ENCODE measurements at places on chromosomes 12 and 14. TPM values are rescaled to one million over a fixed set of nuclear protein-coding genes. Genes with fewer than 3 reads are reported as not detected.
A peak's percentile ranks its signal among the peaks of the same experiment; 100 is the strongest.

The TRHDE gene
- total RNA-seq, result 16.7 TPM

The GLT1D1 gene
- total RNA-seq, result 4.4 TPM

The CDKL1 gene
- 3.4 TPM for total RNA-seq

The FAM222A gene
- total RNA-seq, result 18.1 TPM

The GSG1 gene
- not detected for total RNA-seq

The DHH gene
- 1.2 TPM for total RNA-seq

The EIF2S1 gene
- 68.2 TPM for total RNA-seq

The CLEC7A gene
- total RNA-seq, result not detected

DNA sequence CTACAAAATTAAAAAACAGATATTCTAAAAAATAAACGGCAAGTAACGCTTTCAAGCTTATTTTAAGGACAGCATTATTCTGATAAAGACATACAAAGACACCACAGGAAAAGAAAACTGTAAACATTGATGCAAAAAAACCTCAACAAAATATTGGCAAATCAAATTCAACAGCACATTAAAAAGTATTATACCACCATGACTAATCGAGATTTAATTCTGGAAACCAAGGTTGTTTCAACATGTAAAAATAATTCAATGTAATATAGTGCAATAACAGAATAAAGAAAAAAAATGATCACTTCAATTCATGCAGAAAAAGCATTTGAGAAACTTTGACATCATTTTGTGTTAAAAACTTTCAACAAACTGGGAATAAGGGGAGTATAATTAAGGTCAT is 1323.2 kb downstream of the FSCB start:
- H3K36me3 ChIP-seq, result no peaks in the 10 kb centered on the region
- no peak for DNase-seq
- no peaks in the 10 kb centered on the region for H3K4me1 ChIP-seq
- H3K4me3 ChIP-seq, result no peak overlapping the region
- no peak overlapping the region for H3K27ac ChIP-seq

DNA sequence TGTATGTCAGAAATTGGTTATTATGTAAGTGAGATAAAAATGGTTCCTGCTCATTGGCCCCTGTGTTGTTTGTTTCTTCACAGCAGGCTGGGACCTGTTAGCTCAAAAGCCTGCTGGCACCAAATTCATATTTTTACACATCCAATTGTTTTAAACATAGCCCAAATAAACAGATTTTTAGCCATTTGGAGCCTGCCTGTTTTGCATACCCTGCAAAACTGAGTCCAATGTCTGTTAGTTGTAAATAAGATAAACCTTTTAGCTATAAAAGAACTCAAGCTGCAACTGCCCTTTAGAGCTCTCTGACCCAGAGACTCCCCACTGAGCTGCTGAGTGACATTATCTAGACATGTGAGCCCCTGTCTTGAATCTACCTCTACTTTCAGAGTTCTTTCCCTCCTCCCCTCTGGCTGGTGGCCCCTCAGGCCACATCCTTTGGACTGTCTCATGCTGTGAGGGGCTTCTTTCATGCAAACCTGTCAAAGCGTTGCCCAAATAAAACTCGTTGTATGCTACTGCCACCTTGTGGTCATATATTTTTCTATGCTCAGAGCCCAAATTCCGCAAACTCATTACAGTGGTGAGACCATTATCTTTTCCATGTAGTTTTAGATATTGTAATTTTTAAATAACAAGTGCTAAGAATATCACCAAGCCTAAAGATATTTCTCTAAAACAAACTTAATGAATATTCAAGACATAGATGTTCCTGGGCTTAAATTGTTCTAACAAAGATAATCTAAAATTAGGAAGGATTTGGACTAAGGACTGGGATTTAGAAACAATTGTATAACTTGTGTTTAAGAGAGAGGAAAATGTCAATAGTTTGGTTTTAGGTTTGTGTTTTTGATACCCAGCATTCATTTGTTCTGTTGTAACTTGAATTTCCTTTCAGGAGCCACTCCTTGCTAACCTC is 337.9 kb downstream of the AACS start:
- peaks cover 4% of the 10 kb centered on the region for H3K27me3 ChIP-seq
- peak overlapping the region; percentile 28 for H3K4me3 ChIP-seq
- no peak overlapping the region for H3K27ac ChIP-seq

- no peak overlapping the region for H3K4me3 ChIP-seq
- DNase-seq, result no peak
- H3K36me3 ChIP-seq, result peaks cover 11% of the 10 kb centered on the region
- no peak overlapping the region for H3K27ac ChIP-seq
- peaks cover 2% of the 10 kb centered on the region for H3K27me3 ChIP-seq
- H3K4me1 ChIP-seq, result no peaks in the 10 kb centered on the region
These were observed 24.5 kb downstream of the FZD10 start for GRCh38 chr12:130186651-130187268.

GRCh38 chr14:71554959-71555612 is 377.1 kb upstream of the RGS6 start:
- H3K4me1 ChIP-seq, result peaks cover 8% of the 10 kb centered on the region
- H3K36me3 ChIP-seq, result no peaks in the 10 kb centered on the region
- H3K27me3 ChIP-seq, result peaks cover 3% of the 10 kb centered on the region
- H3K4me3 ChIP-seq, result no peak overlapping the region
- no peak overlapping the region for H3K27ac ChIP-seq

- no peak overlapping the region for H3K4me3 ChIP-seq
- DNase-seq, result no peak
- H3K27me3 ChIP-seq, result peaks cover 3% of the 10 kb centered on the region
- H3K36me3 ChIP-seq, result no peaks in the 10 kb centered on the region
- peak overlapping the region; percentile 56 for H3K27ac ChIP-seq
These were observed 91.8 kb downstream of the EML1 start for GRCh38 chr14:99884834-99885648.

GRCh38 chr14:96805956-96806355 is 8.8 kb downstream of the VRK1 start:
- no peak for DNase-seq
- no peak overlapping the region for H3K4me3 ChIP-seq
- no peaks in the 10 kb centered on the region for H3K36me3 ChIP-seq
- H3K4me1 ChIP-seq, result peaks cover 49% of the 10 kb centered on the region

DNA sequence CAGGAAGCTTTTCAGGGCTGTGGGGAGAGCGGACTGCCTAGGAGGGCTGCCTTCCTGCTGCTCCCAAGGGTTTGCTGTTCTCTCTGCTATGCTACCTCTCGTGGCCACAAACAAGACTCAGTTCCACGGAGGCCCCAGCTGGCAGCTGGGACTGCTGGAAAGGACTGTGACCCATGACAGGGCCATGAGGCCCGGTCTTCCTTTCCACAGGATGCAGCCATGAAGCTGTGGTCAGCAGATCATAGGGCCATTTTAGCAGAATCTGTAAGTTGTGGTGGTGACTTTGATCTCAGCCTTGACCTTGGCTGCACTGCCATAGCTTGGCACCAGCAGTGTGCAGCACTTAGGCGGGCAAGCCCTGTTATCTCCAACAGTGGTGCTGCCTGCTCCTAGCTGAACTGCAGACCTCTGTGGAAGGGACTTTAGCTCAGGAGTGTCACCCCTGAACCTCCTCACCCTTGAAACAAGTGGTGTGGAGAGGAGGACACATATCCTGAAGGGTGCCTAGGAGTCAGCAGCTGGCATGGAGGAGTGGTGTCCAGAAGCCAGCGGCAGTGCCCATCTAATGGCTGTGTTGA is 12.3 kb downstream of the KRT80 start:
- H3K36me3 ChIP-seq, result no peaks in the 10 kb centered on the region
- H3K4me3 ChIP-seq, result no peak overlapping the region
- H3K27me3 ChIP-seq, result peaks cover 4% of the 10 kb centered on the region

DNA sequence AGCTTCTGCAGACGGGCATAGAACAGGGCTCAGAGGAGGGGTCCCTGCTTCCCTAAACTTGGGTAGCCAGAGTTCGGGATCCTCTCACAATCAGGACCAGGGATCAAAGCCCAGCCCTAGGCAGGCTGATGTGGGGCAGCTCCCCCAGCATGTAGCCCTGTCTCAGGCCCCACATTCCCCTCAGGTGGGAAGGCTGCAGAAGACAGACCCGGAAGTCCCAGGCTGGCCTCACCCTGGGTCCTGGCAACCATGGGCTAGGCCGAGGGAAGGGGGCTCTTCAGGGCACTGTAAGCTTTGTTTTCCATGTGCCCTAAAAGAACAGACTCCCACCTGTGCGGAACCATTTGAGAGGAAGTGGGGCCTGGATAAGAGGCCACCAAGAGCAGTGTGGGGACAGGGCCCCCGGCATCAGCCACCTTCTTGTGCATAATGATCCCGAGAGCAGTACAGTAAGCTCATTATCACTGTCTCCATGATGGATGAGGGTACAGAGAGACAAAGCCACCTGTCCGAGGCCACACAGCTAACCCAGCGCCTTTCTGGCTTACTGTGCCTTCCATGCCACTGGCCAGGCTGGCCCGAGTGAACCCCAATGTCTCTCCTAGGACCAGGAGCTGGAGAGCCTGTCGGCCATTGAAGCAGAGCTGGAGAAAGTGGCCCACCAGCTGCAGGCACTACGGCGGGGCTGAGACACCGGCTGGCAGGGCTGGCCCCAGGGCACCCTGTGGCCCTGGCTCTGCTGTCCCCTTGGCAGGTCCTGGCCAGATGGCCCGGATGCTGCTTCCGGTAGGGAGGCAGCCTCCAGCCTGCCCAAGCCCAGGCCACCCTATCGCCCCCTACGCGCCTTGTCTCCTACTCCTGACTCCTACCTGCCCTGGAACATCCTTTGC is 11.5 kb downstream of the CHGA start:
- H3K27me3 ChIP-seq, result peaks cover 10% of the 10 kb centered on the region
- no peaks in the 10 kb centered on the region for H3K36me3 ChIP-seq
- DNase-seq, result no peak
- H3K4me1 ChIP-seq, result peaks cover 10% of the 10 kb centered on the region

DNA sequence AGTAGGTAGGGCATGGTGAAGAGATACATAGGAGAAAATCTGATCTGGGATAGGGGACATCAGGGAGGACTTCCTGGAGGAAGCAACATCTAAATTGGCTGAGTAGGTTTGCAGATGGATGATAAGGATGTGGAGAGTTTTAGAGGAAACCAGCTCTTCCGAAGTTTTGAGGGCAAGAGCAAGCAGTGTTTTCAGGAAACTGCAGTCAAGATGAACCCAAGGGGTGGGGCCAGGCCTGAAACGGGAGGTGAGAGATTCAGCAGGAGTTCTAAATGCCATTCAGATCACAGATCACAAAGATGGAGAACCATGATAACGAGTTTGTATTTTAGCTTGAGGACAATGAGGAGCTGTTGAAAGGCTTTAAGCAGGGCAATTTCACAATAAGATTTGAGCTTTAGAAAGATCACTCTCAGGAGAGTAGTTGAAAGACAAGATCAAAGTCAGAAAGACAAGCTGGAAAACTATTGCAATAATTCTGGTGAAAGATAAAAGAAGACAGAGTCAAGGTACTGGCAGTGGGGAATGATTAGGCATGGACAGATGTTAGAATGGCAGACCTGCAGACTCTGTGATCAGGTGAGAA is 70.1 kb upstream of the PLXNC1 start:
- peaks cover 39% of the 10 kb centered on the region for H3K4me1 ChIP-seq
- no peak for DNase-seq
- no peaks in the 10 kb centered on the region for H3K27me3 ChIP-seq
- H3K36me3 ChIP-seq, result no peaks in the 10 kb centered on the region
- H3K4me3 ChIP-seq, result no peak overlapping the region

DNA sequence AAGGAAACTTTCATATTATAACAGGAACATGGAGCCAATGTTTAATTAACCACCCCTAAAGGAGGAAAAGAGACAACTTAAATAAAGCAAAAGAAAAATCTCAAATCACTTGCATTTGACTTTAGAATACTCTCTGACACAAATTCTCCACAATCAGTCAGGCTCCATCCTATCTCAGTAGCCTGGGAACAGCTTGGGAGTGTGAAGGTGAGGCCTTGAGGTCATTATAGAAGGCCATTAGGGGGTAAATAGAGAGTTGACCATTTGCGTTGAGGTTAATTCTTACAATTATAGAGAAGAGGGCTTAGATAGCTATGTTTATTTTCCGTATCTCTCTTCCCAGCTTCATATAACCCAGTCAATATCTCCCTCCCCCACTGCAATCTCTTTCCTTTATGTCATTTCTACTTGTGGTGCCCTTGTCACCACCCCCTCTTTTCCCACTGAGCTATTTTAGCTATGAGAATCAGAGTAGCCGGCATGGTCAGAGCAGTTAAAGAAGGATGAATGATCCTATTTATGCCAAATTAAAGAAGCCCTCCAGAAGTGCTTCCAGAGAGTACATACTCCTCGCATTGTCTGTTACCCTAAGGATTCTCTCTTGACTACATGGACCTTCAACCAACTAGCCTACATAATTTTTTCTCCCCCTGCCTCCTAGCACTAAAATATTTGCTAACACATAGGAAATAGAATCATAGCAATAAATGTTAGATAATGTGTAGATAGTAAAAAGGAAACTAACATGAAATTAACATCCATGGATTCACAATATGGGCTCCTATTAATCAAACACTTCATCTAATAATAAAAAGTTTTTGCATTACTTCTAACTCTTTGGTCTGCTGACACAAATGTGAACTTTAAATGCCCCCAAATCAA is 135.2 kb upstream of the KRR1 start:
- H3K27me3 ChIP-seq, result no peaks in the 10 kb centered on the region
- H3K4me3 ChIP-seq, result no peak overlapping the region
- DNase-seq, result no peak

DNA sequence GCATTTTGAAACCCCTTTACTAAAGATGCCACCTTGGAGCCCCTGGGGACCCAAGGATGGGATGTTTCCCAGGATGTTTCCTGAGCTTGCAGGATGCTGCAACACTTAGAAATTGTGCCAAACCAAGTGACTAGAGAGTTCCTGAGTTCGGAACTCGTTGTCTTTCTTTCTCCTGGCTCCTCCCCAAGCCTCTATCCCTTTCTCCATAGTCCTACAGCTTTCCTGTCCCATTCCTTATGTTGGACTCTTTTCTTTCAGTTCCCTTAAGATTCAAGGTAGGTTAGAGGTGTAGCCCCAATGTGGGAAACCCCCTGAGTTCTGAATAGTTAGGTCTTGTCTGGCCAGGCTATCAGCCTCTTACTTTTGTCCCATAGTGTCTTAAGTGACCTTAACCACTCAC is 1.4 kb upstream of the KIF5A start:
- DNase-seq, result no peak
- peaks cover 4% of the 10 kb centered on the region for H3K36me3 ChIP-seq
- H3K27me3 ChIP-seq, result peaks cover 26% of the 10 kb centered on the region
- peaks cover 42% of the 10 kb centered on the region for H3K4me1 ChIP-seq
- no peak overlapping the region for H3K27ac ChIP-seq
- peak overlapping the region; percentile 73 for H3K4me3 ChIP-seq

GRCh38 chr12:46934374-46935111 is 108.7 kb upstream of the SLC38A4 start:
- no peaks in the 10 kb centered on the region for H3K36me3 ChIP-seq
- no peak for DNase-seq
- no peak overlapping the region for H3K4me3 ChIP-seq
- H3K4me1 ChIP-seq, result no peaks in the 10 kb centered on the region
